ENCODE measurements at places on chromosomes 3 and 15.

DNA sequence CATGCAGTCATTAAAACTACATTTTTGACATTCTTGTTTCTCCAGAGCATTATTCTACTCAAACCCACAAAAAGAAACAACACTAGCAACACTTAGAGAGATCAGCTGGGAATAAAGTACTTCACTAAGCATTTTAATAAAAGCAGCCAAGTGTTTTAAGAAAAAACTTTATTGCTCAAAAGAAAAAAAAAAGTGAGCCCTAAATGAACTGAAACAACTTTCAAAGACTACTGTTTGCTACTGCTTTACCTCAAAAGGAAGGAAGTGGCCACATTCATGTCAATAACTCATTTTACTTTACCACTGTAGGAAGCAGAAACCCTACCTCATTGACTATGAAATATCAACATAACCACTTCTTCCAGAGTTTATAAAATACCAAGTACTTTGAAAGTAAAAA, 91.3 kb downstream of the UACA start:
- no peak for DNase-seq

GRCh38 chr3:52891164-52891563, 6.2 kb downstream of the STIMATE start:
- no peak for DNase-seq

DNA sequence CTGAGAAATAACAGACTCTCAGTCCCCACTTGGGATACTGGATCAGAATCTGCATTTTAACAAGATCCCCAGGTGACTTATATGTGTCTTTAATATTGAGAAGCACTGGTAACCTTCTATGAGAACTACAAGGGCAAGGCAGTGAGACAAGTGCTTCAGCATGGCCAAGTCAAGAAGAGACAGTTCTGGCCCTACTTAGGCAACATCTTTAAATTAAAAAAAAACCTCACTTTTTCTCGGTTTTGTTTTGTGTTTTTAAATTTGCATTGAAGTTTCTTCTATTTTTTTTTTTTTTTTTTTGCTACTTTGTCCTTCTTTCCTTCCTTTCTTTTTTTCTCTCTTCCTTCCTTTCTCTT, 42.5 kb upstream of the SPTSSB start:
- no peak for DNase-seq

GRCh38 chr3:4656059-4656458, 162.9 kb downstream of the ITPR1 start:
- peak; percentile 76 for DNase-seq

DNA sequence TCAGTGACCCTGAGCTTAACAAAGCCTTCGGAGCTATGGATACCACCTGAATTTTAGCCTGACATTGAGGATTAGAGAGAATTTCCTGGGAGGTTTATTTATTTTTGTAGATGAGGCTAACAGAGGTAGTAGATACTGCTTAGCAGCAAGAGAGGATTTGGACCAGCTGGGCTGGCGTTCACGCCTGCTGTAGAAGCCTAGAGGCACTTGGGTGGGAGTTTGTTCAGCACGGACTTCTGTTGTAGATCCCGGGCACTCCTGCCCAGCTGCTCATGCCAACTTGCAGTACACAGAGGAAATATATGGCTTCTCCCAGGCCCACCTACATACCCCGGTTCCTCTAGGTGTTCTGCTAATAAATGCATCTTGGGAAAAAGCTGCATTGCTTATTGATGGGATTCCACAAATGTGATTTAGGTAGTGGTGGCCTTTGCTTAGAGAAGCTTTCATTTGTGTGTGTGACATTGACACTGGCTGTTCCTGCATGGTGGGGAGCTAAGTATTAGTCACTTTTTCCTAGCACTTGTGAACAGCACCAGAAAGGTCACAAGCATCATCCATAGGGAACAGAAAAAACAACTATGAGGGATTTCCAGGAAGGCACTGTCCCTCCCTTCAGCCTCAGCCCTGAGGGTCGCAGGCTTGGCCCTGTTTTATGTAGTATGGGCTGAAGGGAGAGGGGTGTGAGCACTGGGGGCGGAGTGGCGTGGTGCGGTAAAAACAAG, 324.8 kb upstream of the LRRFIP2 start:
- no peak for DNase-seq

GRCh38 chr3:4980229-4981203, 1.3 kb downstream of the BHLHE40 start:
- peak; percentile 59 for DNase-seq

DNA sequence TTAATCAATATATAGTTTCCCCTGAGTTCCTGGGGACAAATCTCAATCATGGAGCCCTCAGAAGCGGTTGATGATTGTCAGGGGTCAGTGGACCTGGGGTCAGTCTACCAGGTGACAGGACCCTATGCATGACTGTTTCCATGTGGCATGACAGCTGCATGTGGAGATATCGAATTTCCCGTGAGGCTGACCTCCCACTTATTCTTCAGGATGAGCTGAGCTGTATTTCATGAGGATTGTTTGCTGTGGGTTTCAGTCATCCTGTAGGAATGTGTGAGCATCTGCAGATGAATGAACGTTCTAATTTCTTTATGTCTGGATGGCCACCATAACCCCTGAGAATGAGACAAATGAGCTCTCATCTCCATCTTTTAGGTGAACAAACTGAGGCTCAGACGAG, 93.0 kb upstream of the HES1 start:
- no peak for DNase-seq

DNA sequence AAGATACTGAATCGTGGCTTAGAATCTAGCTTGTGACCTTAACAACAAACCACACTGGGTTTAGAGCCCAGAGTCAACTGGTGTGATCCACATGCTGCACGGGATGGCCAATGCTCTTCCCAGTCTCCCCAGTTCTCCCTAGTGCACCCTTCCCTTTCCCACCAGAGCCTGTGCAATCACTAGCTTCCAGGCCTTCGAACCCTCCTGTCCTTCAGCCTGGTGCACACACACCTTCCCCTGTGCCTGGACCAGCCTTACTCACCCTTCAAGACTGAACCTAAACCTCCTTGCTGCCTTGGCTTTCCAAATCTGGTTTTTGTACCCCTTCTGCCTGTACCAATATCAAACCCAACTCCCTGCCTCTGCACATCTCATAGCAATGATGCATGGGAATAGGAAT, 43.8 kb downstream of the WNT5A start:
- no peak for DNase-seq

GRCh38 chr3:95120921-95121320, 1058.1 kb downstream of the NSUN3 start:
- no peak for DNase-seq

- peak; percentile 58 for DNase-seq
Observed at GRCh38 chr3:132180337-132180791, 136.8 kb upstream of the ACP3 start.

GRCh38 chr3:18499301-18499700, 74.2 kb upstream of the SATB1 start:
- DNase-seq = no peak

GRCh38 chr3:107208100-107208499, 169.1 kb upstream of the CCDC54 start:
- peak; percentile 43 for DNase-seq

- DNase-seq = peak; percentile 27
Observed at GRCh38 chr3:178352326-178353005, 183.8 kb upstream of the KCNMB2 start.

DNA sequence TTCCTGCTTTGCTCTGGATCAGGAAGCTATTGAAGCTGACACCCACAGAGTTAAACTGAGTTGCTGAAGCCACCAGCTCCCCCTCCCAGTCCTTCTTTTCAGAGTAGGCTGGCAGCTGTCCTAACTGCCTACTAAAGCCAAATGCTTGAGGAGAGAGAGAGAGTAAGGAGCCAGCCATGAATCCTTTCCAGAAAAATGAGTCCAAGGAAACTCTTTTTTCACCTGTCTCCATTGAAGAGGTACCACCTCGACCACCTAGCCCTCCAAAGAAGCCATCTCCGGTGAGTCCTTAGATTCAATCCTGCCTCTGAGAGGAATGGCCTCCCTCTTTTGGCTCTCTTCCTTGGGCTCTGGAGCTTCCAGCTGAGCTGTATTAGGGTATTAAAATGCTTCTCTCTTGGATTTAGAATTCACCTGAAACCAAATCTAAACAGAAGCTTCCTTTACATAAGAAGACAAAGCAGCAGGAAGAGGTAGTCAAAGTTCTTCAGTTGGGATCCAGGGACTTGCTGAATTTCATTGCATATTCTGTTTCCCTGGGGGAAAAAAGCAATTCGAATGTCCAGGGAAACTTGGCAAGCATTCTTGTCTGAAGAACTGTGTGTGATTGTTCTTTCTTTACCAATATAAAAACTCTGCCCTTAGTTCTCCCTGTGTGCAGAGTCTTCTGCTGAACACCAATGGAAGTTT, at the start of gene SLC15A2:
Gene SLC15A2 (plus strand): TSS at position 101 of the 690 bp plus-strand sequence. CDS start 76 bp downstream, at position 177.
- DNase-seq = no peak

DNA sequence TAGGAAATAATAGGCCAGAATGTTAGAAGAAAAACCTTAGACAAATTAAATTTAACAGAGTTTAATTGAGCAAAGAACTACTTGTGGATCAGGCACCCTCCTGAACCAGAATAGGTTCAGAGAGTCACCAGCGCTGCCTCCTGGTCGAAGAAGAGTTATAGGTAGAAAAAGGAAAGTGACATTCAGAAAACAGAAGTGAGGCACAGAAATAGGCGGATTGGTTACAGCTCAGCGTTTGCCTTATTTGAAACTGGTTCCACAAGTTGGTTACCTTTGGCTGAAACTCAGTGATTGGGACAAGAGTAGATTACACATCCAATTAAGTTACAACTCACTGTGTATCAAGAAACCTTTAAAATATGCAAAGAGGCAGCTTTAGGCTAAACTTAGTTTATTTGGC, 4.4 kb downstream of the AADAC start:
- no peak for DNase-seq

GRCh38 chr3:101778385-101779046, 495 bp upstream of the NXPE3 start:
- DNase-seq = no peak

All from neuronal stem cell (in vitro differentiated cells).